Stimulated activated CD8-positive, alpha-beta memory T cell treated with anti-CD3 and anti-CD28 coated beads, Interleukin-2, amount 100 ng/mL, for 1 hour (primary cell): ENCODE measurements at places on chromosomes 1 and 21.
A peak's percentile ranks its signal among the peaks of the same experiment; 100 is the strongest.

DNA sequence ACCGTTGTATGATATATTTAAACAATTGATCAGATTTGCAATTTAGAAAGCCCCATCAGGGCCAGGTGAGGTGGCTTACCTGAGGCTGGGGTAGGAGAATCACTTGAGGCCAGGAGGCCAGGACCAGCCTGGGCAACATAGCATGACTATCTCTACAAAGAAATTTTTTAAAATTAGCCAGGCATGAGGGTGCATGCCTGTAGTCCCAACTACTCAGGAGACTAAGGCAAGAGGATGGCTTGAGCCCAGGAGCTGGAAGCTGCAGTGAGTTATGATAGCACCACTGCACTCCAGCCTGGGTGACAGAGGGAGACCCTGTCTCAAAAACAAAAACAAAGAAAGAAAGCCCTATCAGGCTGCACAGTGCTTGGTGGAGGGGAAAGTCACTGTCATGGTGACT is 159.9 kb upstream of the RAB4A start:
- DNase-seq: no peak

DNA sequence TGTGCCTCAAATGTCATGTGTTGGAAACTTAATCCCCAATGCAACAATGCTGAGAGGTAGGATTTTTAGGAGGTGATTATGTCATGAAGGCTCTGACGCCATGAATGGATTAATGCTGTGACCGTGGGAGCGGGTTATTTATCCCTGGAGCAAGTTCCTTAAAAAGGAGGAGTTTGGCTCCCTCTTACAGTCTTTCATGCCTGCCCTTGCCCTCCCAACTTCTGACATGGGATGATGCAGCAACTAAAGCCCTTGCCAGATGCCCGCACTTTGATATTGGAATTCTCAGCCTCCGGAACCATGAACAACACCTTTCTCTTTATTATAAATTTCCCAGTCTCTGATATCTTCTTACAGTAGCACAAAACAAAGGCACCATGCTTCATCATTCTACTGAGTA is 685.3 kb upstream of the CHRM3 start:
- no peak for DNase-seq

DNA sequence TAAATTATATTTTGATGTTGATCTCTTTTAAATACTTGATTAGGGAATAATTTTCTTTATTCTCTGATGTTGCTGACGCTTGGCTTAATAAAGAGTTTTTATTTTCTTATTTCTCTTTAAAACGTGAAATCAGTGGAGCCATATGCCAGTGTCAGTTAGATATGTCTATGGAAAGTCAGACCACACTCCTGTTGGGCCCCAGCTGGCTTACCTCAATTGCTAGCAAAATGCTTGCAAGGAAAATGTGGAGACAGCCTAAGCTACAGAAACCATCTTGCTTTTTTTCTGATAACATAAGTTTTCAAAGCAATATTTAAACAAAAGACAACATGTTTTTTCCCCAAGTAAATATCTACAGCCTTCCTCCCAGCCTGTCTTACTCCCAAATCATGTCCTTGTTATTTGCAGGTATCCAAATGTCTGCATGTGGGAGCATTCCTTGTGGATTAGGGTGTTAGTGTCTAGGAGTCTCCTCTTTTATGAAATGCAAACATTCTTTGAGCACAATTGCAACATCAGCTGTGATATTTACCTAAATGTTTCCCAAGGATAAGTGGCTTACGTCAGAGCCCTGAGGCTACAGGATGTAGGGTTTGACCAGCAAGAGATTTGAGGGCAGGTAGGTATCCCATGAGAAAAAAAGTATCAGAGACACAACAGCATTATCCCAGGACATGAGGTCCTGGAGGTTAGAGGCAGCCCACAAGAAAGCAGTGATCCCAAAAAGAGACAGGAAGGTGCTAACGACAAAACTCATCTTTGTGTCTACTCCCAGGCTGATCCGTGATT is 117.2 kb upstream of the KCNJ15 start:
- no peak for DNase-seq

DNA sequence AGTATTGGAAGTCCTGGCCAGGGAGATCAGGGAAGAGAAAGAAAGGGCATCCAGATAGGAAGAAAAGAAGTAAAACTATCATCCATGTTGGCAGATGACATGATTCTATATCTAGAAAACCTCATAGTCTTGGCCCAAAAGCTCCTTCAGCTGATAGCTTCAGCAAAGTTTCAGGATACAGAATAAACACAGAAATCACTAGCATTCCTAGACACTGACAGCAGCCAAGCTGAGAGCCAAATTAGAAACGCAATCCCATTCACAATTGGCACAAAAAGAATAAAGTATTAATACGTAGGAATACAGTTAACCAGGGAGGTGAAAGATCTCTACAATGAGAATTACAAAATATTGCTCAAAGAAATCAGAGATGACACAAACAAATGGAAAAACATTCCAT is 44.6 kb downstream of the ZFYVE9 start:
- DNase-seq: no peak

DNA sequence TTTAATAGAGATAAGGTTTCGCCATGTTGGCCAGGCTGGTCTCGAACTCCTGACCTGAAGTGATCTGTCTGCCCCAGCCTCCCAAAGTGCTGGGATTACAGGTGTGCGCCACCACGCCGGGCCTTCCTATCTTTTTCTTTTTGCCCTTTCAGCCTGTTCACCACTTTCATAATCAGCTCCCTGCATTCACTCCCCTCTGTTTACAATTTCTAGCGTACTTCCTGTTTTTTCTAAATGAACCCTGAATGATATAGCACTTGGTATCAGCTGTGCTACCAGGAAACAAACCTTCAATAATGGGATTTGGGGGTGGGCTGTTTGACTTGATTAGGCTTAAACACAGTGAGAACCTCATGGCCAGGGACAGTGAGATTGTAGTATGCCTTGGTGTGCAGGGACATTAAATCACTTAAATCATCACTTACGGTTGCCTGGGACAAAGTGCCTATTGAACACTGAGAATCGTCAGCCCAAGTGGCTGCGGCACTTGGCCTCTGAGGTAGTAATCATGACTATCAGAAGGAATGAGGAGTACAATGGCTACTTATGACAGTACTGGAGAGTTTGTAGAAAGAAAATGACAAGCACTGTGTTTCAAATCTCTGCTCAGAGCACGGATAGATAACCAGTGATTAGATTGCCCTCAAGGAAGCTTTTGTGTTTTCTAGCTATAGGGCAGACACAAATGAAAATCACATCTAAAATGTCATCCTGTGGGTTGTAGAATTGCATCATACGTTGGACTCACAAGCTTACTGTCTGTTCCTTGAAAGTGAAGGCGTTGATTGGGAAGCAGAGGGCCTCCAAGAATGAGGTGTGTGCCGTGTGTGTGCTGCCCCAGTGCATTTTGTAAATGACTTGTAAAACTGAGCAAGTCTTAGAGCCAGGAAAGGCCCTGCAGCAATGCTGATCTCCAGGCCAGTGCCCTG is 661.8 kb downstream of the MATN1 start:
- DNase-seq: no peak

DNA sequence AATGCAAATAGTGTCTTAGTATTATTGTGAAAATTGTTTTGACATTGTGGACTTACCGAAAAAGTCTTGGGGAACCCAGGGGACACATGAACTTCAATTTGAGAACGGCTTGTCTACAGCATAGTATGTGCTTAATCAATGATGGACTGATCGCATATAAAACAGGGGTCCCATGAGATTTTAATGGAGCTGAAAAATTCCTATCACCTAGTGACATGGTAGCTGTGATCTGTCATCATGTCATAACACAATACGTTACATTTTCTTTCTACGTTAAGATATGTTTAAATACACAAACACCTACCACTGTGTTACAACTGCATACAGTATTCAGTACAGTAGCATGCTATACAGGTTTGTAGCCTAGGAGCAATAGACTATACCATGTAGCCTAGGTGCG is 153.3 kb upstream of the FOXD3 start:
- DNase-seq: no peak

GRCh38 chr1:41380979-41381691 is 19.9 kb downstream of the FOXO6 start:
- DNase-seq: no peak

DNA sequence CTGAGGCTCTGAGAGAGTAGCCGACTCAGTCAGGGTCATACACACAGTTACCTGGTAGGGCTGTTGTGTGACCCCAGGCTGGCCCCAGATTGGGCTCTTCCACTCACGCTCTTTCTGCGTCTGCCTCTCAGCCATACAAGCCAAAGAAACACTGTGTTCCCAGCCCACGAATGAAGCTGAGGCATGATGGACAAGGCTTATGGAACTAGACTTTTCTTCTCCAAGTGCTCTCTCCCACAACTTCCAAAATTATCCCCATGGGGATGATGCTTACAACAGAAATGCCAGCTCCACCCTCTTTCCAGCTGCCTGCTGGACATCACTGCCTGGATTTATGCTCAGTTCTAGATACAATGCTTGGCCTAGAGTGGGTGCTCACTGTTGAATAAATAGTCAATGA is 102.8 kb upstream of the JUN start:
- no peak for DNase-seq

DNA sequence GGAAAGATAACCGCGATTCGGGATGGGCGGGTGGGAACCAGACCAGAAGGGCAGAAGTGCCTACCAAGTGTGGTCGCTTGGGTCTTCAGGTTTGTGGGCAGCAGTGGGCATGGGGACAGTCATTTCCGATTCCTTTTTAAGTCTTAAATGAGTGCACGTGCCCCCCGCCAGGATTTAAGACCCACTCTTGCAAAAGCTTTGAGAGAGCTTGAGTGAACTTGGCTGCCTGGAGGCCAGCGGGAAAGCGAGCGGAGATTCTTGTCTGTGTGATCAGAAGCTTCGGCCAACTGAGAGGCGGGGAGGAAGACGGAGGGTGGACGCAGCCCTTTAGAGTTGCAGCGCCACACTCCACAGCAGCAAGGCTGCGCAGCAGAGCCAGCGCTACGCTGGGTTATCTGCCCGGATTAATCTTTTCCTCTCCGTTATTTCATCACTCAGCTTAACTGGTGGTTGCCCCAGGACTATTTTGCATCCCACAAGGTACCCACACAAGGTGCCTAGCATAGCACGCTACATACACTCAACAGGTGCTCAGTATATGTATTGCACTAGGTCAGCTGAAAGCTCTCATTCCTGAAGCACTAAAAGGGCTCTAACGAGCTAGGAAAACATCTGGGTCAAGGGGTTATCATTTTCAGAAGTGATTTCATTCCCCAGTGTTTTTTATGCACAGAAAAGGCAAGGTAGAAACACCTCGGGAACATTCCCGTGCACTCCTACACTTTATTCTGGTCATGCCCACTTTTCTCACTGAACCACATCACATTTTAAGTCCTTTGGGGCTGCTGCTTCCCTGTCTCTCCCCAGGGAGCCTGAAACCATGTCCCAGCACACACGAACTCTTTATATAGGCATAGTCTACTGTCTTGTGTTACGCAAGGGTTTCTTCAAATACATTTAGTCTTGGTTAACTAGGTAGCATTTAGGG is 1.5 kb upstream of the BATF3 start:
- DNase-seq: no peak

DNA sequence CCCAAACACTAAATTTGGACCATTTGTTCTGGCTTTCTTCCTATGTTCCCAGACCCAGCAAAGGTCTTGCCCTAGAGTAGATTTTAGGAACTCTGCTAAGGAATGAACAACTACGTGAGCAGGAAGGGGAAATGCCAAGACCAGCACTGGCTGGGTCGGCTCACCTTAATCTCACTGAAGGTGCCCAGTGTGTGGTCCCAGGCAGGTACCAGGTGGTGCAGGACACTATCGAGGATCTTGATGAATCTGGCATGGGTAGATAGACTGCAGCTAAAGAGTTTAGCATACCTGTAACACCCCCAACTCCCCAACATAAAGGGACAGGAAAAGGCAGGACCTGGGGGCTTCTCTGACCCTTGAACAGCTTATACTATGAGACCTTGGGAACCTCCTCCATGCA is 3.0 kb downstream of the HECTD3 start:
- no peak for DNase-seq

DNA sequence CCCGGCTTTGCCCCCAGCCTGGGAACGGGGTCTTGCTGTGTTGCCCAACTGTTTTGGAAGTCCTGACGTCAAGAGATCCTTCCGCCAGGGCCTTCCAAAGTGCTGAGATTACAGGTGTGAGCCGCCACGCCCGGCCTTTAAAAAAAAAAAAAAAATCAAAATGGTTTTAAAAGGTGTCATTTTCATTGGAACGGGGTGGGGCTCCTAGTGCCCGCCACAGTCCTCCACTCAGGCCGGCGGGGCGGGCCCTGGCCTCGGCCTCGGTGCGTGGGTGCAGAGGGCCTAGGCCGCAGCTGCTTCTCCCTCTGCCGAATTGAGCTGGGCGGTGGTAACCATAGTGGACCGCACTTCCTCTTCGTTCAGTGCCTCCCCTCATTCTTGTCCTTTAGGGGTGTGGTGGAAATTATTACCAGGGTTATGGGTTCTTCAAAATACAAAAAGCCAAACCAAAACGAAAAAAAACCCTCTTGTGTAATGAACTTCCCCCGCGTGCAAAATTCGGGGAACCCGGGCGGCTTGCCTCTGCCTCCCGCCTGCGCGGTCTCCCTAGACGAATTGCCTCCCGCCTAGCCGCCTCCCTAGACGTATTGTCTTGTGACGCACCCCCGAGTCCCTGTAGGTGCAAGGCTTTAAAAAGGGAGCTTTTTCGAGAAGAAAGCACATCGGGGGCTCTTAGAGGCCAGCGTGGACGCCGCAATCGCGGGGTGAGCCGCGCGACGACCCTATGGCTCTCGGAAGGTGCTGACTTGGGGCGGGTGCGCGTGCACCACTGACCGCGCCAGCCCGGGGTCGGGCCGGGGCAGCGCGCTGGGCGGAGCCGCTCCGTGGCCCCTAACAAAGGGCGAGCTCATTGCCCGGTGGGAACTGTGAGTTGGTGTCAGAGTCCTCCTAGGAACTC is 10.5 kb upstream of the SPEN start:
- DNase-seq: peak; percentile 34

- no peak for DNase-seq
Measured at GRCh38 chr1:163970699-163971098, 588.3 kb upstream of the PBX1 start.

GRCh38 chr1:237814319-237814924 is 76.3 kb downstream of the ZP4 start:
- no peak for DNase-seq

GRCh38 chr1:25209516-25209915 is 22.8 kb downstream of the SYF2 start:
- DNase-seq: no peak

- no peak for DNase-seq
Measured at GRCh38 chr1:228007049-228007800, 427 bp downstream of the WNT3A start.

- no peak for DNase-seq
Measured at GRCh38 chr1:55071477-55071876, 32.1 kb downstream of the PCSK9 start.

GRCh38 chr1:1109743-1110142 is 6.1 kb downstream of the C1orf159 start:
- DNase-seq: no peak

- DNase-seq: no peak
Measured at GRCh38 chr21:20253261-20253660, 744.9 kb upstream of the NCAM2 start.

DNA sequence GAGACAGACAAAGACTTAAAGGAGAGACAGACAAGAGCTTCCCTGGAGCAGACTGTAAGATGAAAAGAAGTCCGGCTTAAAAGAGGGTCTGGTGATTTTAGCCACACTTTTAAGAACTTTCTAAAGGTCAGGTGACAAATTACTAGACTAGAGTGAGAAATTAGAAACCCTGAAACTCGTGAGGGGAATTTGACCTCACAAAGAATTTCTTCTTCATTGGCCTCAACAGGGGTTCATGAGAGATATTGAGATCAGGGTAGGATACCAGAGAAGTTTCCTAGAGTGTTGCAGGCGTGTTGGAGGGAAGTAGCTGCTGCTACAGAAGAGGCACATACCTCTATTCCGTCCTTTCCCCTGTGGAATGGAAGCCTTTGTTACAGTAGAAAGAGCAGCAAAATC is 884.4 kb downstream of the KCNT2 start:
- no peak for DNase-seq
